Activated T-helper 17 cell treated with anti-CD3 and anti-CD28 coated beads, Interleukin-2, amount 50 U/mL, for 72 hours (primary cell): ENCODE measurements at places on chromosomes 3 and 15.
A peak's percentile ranks its signal among the peaks of the same experiment; 100 is the strongest.

DNA sequence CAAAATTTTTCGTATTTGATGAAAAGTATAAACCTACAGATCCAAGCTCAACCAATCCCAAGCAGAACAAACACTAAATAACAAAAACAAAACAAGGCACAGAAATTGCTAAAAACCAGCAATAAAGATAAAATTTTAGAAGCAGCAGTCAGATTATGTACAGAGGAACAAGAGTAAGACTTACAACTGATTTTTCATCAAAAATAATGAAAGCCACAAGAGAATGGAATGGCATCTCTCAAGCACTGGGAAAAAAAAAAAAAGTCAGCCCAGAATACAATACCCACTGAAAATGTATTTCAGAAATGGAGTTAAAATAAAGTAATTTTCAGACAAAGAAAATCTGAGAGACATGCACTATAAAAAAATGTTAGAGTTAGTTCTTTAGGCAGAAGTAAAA, 27.0 kb downstream of the GPR156 start:
- H3K4me1 ChIP-seq: no peaks in the 10 kb centered on the region
- no peak overlapping the region for H3K4me3 ChIP-seq
- no peak for ATAC-seq

GRCh38 chr3:9078561-9079240, 115.4 kb upstream of the RAD18 start:
- H3K36me3 ChIP-seq: no peaks in the 10 kb centered on the region
- no peak overlapping the region for H3K4me3 ChIP-seq
- no peaks in the 10 kb centered on the region for H3K4me1 ChIP-seq
- no peak for ATAC-seq

- peaks cover 41% of the 10 kb centered on the region for H3K4me1 ChIP-seq
- peak; percentile 21 for ATAC-seq
- peak overlapping the region; percentile 84 for H3K4me3 ChIP-seq
- peak overlapping the region; percentile 86 for H3K27ac ChIP-seq
- H3K27me3 ChIP-seq: no peaks in the 10 kb centered on the region
These were observed 2.8 kb downstream of the FYCO1 start for GRCh38 chr3:45992821-45993221.

GRCh38 chr3:197183582-197183981, 114.8 kb downstream of the DLG1 start:
- no peak overlapping the region for H3K27ac ChIP-seq
- no peaks in the 10 kb centered on the region for H3K27me3 ChIP-seq
- no peaks in the 10 kb centered on the region for H3K36me3 ChIP-seq
- no peak for ATAC-seq
- H3K4me3 ChIP-seq: no peak overlapping the region
- no peaks in the 10 kb centered on the region for H3K4me1 ChIP-seq

DNA sequence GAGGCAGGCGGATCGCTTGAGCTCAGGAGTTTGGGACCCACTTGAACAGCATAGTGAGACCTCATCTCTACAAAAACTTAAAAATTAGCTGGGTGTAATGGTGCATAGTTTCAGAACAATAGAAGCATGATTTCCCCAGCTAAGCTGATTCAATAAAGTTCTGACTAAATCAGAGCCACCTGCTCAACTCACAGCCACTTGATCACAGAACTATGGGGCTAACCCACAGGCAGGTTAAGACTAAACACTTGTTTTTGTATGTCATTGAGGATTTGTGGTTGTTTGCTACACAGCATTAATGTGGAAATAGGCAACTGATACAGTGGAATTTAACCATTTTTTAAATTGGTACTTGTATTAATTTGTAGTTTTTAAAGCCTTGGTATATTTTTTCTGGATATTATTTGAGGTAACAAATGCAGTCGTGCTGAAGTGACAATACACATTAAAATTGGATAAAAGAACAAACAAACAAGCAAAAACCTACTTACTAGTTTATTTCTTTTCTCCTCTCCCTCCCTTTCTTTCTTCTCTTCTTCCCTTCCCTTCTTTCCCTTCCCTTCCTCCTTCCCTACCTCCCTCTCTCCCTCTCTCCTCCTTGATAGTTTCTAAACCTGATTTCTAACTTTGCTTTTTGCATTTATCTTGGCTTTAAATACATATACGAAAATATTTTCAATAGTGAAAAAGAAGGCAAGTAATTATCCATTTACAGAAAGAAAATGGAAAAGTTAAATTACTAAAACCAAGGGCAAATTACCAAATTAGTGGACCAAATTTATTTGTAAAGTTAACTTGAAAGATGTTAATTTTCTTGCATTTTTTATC, 32.1 kb downstream of the OXSM start:
- H3K27ac ChIP-seq: no peak overlapping the region
- ATAC-seq: no peak
- peaks cover 9% of the 10 kb centered on the region for H3K27me3 ChIP-seq
- peaks cover 8% of the 10 kb centered on the region for H3K4me1 ChIP-seq
